ENCODE measurements at places on chromosomes 4 and X.
A peak's percentile ranks its signal among the peaks of the same experiment; 100 is the strongest.

GRCh38 chrX:119189595-119189994, 46.5 kb upstream of the PGRMC1 start:
- DNase-seq: no peak

DNA sequence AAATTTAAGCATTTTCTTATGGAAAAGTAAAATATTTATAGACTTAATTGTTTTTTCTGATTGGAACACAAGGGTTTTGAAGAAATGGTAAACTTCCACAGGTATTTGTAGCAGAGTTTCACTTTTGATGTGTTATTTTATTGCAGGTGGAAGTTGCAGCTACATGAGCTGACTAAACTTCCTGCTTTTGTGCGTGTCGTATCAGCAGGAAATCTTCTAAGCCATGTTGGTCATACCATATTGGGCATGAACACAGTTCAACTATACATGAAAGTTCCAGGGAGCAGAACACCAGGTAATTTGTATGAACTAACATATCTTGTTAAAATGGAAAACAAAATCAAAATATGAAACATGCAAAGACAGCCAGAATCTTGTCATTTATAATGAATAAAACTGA, 117.4 kb downstream of the DIPK2B start:
- DNase-seq: no peak

- DNase-seq: peak; percentile 61
These were observed 23.8 kb upstream of the ARHGAP10 start for GRCh38 chr4:147707892-147708672.

GRCh38 chrX:49139713-49140112, 16.2 kb upstream of the GPKOW start:
- no peak for DNase-seq

Data from pancreas (tissue), 10 donors.